ENCODE measurements at places on chromosomes 12 and 14.
A peak's percentile ranks its signal among the peaks of the same experiment; 100 is the strongest.

GRCh38 chr12:1804545-1805332 lies 15.6 kb upstream of the LRTM2 start:
- peak; percentile 73 for DNase-seq

GRCh38 chr14:64721391-64721791 lies 17.2 kb downstream of the PLEKHG3 start:
- no peak for DNase-seq

GRCh38 chr14:26163761-26164160 lies 434.1 kb downstream of the NOVA1 start:
- DNase-seq, result no peak

DNA sequence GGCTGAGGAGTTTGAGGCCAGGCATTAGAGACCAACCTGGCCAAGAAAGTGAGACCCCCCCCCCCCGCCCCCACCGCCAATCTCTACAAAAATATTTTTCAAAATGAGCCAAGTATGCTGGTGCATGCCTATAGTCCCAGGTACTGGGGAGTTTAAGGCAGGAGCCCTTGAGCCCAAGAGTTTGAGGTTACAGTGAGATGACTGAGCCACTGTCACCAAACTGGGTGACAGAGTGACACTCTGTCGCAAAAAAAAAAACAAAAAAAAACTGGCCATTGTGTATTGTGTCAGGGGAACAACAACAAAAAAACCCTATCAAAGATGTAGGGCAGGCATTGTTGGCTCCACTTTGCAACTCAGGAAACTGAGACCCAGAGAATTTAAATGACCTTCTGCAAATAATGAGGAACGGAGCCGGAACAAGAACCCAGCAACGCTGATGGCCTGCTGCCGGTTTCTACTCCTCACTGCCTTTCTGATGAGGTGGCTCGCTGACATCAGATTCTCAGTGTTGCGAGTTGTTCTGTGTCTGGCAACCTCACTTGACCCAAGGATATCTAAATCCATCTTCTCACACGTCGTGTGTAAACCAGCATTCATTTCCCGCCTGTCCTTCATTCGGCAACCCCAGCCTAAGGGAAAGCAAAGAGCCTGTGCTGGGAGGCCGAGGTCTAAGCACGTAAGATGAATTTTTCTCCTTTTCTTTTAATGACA lies 195.2 kb upstream of the CRY1 start:
- DNase-seq, result no peak

- DNase-seq, result no peak
These were observed 471.8 kb downstream of the TMEM117 start for GRCh38 chr12:44307506-44308168.

- no peak for DNase-seq
These were observed 110.2 kb downstream of the PPP2R5E start for GRCh38 chr14:63432888-63433552.

DNA sequence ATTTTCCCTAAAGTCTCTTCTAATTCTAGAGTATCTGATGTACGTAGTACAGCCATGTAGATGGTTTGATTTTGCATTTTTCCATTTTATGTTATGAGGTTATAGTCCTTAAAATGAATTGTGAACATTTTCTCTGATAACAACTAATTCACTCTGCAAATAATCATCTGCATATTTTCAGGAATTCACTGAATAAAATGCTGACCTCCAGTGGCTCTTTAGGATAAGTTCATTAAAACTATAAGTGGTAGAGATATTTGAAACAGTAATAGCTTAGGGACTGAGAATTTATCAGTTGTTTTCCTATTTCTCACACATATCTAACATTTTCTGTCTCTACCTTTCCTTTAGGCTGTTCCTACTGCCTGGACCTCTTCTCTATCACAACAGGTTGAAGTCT lies 4.4 kb downstream of the MSRB3 start:
- no peak for DNase-seq

- DNase-seq, result no peak
These were observed 115.0 kb downstream of the BTG1 start for GRCh38 chr12:92030618-92031017.

DNA sequence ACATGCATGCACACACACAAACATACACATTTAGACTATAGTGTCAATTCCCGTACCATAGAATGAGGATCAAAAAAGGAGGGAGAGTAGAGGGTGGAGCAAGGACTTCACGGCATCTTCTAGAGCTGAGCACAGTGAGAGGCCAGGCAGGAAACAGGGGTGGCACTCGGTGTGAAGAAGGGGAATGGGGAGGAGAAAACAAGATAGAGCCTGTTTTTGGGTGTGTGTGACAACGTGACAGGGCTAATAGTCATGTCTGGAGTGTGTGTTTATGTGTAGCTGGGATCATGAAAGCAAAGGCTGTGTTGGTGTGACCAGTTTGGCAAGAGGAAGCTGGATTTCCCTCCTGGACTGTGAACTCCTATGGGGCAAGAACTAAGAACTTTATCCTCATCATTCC lies 9.9 kb upstream of the ACVR1B start:
- no peak for DNase-seq

- DNase-seq, result no peak
These were observed 58.8 kb downstream of the PELI2 start for GRCh38 chr14:56177036-56177435.

DNA sequence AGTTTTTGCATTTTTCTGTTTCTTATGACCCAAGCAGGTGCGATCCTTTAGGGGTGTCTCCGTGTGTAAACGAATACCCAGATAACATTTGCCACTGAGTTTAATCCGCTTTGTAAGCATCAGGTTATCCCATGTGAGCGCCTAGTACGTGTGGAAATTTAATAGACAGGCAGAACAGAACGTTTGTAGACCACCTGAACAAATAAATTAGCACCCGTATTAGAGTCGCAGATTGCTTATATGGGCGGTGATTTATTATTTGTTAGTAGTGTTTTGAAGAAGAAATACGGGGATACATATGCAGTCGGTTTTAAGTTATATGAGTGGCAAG lies 325 bp downstream of the C12orf60 start:
- DNase-seq, result no peak

- no peak for DNase-seq
These were observed 29.9 kb downstream of the PPFIBP1 start for GRCh38 chr12:27553941-27554340.

DNA sequence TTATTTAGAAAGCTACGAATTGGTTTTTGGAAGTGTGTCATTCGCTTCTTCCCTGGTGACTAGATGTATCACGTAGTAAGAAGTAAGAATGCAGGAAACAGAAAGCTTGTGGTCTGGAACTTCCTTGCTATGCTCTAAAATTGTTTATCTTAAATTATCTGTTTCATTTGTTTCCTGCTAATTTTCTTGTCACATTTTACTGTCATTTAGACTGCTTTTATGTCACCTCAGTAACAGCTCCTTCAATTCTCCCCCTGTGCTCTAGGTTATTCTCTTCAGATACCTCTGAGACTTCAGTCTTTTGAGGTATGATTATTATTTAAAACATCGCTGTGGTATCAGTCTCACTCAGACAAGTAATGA lies 699 bp upstream of the CD69 start:
- no peak for DNase-seq

- no peak for DNase-seq
These were observed 477.9 kb downstream of the MED13L start for GRCh38 chr12:115799610-115800009.

GRCh38 chr12:17778242-17778641 lies 311.8 kb downstream of the RERGL start:
- DNase-seq, result no peak

DNA sequence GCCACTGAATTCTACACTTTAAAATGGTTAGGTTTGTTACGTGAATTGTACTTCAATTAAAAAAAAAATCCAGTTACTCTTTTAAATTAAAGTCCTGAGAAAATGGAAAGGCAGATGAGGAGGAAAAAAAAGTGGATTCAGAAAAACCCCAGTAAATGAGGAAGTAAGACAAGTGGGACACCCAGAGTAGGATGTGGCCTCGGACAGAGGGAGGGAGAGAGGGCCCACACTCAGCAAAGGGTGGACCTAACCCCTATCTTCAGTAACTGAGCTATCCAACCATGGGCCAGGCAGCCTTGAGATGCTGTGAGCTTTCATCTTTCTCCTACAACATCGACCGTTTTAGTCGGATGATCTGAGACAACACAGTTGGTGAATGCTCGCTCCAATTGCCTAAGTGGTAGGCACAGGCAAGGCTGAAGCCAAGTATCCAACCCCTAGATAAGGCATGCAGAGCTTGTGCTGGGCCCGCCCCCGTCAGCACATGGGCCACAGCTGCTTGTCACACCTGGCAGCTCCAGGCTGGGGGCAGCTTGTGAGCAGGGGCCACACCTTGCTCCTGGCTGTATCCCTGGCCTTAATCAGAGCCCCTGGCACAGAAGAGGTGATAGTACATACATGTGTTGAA lies 142.1 kb downstream of the TTC7B start:
- DNase-seq, result no peak

DNA sequence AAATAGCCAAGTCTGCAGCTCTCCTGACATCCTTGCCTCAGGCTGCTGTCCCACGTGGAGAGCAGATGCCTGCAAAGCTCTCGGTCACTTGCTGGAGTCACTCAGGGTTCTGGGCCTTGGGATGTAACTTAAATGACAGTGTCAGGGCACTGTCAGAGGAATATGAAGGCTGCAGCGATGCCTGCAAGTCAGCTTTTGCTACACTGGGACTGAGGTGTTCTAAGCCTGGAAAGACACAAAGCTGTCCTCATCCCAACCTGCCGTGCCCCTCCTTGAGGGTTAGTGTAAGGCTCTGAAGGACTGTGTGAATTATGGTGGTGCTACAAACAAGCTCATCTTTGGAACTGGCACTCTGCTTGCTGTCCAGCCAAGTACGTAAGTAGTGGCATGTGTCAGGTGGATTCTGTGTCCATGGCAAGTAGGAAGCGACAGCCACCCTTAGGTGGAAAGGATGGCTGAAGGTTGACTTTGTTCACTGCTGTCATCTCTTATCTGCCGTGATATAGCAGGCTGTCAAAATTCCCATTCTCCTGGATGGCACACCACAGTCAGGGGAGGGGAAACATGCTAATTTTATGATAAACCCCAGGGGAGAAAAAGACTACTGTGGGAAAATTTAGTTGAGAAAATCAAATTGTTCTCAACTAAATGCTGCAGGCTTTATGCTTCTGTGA lies 79.9 kb downstream of the DAD1 start:
- DNase-seq, result no peak

DNA sequence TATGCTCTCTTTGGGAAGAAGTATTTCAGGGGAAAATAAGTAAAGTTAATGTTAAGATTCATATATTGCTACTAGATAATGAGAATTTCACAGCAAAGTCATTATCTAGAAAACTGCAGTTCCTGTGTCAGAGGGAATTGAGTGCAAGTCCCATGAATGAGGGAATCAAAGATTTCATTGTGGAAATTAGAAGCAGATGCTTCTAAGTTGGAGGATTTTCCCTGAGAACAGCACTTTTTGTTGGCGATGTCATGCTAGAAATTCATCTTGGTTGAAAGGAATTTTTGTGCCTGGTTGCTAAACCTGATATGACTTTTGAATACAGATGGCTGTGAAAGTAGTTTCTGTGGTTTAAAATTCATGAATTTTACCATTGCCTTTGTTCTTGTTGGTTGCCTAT lies 25.6 kb downstream of the FRMD6 start:
- no peak for DNase-seq

DNA sequence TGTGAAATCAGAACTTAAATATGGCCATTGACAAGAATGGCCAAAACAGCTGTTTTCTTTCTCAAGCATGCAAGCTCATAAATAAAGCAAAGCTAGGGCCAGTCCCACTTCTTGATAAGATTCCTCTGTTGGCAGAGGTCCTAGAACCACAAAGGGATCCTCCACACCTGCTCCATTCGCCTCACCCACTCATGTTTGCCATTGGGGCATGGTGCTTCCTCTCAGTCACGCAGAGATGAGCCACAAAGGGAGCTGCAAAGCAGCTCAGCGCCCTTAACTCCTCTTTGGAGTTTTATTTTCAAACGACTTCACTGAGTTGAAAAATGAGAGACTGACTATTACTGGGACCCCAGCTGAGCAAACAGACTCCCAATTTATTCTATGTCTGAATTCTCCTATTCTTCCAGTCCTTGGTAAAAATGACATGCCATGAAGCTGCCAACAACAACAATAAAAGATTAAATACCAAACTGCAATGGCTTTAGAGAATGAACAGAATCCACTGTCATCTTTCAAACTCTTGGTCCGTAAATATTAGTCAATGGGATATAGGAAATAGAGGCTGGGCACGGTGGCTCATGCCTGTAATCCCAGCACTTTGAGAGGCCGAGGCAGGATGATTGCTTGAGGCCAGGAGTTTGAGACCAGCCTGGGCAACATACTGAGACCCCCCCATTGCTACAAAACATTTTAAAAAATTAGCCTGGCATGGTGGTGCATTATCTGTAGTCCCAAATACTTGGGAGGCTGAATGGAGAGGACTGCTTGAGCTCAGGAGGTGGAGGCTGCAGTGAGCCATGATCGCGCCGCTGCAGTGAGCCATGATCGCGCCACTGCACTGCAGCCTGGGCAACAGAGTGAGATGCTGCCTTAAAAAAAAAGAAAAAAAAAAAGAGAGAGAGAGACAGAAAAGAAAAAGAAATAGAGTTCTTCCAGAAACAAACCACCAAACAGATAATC lies 16.4 kb downstream of the MANSC1 start:
- no peak for DNase-seq

- DNase-seq, result no peak
These were observed 3.4 kb upstream of the MYRFL start for GRCh38 chr12:69821456-69822159.

DNA sequence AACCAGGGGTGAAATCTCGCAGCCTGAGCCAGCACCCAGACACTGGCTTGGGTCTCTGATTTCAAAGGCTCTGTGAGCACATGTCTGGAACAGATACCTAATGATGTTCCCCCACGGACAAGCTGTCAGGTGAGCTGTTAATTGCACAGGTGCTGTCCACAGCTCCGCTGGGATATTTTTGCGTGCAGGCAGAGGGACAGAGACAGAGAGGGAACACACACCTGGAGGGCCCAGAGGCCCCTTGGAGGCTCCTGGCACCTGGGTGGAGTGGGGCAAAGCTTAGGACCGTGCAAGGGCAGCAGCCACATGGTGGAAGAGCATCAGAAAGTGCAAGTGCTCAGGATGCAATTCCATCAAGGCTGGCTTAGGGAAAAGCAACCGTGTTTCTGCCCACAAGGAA lies 57.3 kb downstream of the ARL6IP4 start:
- no peak for DNase-seq

DNA sequence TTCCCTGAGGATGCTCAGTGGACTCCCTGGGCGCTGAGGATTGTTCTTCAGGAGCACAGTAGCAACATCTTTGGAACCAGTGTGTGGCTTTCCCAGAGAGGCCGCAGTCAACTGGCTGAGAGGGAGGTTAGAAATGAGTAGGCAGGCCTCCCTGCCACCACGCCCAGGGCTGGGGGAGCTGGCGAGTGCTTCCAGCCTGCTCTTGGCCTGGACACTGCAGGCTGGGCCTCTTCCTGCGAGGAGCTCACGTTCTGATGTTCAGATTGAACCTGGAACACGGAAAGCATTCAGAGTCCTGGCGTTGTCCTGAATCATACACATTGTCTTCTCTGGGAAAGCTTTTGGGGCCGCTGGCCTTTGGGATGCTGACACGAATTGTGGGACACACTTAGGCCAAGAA lies 15.6 kb downstream of the TSPAN9 start:
- DNase-seq, result no peak

- DNase-seq, result no peak
These were observed 220.4 kb downstream of the NUBPL start for GRCh38 chr14:31781578-31781977.

GRCh38 chr14:103100281-103101121 lies 6.0 kb downstream of the EXOC3L4 start:
- no peak for DNase-seq

All from hypothalamus (tissue), 51 donors.